ENCODE measurements at places on chromosomes 12 and 14.

GRCh38 chr14:92925446-92925845 lies 2.5 kb downstream of the CHGA start:
- DNase-seq, result no peak

DNA sequence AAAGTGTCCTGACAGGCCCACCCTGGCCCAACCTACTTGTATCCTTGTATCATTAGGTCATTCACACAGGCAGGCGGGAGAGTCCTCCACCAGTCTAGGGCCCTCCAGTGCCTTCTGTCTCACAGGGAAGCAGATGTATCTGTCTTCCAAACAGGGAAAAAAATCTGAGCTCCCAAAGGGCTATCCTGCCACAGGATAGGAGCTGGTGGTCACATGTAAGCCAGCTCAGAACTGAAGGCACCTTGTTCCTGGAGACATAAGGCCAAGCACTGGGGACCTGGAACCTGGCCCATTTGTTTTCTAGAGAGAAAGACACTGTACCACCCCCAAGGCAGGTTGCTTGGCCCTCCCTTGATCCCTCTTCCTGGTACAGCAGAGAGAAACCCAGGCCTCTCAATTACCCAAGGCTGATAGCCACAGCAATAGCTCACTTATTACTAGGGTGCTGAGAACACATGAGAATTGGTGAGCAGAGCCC lies 19.4 kb upstream of the PLEKHH1 start:
- no peak for DNase-seq

GRCh38 chr14:78598046-78598920 lies 428.1 kb downstream of the NRXN3 start:
- DNase-seq, result peak; percentile 72

DNA sequence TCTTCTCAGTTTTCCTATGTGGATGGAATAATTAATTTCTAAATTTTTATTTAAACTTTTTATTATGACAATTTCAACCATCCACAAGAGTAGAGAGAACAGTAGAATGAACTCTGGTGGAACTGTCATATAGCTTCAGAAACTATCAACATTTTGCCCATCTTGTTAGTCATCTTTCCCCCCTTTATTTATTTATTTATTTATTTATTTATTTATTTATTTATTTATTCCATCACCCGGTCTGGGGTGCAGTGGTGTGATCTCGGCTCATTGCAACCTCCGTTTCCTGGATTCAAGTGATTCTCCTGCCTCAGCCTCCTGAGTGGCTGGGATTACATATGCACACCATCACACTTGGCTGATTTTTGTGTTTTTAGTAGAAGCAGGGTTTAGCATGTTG lies 23.5 kb downstream of the ADCK1 start:
- DNase-seq, result no peak

DNA sequence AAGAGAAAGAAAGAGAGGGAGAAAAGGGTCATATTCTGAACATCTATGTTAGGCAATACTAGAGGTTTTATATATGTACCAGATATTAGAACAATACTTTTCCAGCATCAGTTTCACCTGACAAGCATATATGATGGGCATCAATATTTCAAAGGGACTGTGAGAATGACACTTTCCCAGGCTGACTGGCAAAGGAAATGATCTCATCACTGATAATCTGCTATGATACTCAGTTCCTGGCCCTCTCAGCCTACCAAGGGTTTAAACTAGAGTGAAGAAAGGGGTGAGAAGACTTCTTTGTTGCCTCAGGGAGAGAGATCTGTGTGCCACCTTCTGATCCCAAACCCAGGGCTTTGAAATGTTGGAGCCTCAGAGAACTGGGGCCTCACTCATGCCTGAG lies 183.5 kb downstream of the TTC8 start:
- no peak for DNase-seq

DNA sequence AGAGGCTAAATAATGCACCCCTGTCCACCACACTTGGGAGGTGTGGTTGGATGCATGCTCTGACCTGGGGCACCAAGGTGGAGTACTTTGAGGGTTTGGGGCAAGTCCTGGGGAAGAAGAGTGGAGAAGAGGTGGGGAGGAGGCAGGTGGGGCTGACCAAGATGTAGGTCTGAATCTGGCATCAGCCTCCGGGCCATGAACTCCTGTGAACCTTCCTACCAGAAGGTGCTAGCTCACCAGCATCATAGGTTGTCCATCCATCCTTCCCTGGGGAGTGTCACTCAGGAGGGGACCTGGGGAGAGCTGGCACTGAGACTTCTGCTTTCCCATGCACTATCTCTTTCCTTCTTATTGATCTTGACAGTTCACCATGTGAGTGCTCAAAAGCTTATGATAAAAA lies 13.6 kb upstream of the EMP1 start:
- no peak for DNase-seq

- no peak for DNase-seq
Measured at GRCh38 chr12:92295523-92295922, 149.9 kb upstream of the BTG1 start.

DNA sequence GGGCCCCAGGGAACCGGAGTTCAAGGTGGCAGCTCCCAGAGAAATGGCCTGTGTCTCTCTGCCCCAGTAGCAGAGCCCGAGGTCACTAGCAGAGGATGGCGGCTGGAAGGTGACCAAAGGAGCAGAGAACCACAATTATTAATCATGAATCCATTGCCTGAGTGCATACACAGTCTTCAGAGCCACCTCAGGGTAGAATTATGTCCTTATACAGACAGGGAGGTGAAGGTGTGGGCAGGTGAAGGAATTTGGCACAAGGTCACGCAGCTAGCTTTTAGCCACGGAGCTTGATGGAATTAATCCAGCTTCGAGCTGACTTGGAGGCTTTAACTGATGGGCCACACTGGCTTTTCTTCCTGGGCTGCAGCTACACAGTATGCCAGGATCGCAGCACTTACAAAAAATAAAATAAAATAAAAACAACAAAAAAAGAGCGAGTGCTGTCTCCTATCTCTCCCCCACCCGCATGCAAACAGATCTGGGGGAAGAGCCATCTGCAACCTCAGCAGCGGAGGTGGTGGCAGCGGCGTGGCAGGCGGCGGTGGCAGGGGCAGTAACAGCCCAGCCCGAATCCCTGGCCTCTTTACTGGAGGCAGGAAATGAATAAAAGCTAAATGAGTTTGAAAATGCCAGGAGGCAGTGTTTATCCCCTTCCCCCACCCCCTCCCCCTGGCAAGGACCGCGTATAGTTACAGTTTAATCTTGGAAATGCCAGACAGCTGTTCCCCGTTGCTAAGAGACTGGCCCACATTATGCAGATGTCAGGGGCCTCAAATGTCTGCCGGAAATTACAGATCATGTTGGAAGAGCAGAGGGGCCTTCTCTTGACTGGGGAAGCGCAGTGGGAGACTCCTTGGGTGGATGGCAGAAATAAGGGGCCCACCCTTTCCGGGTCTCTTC lies 93.5 kb downstream of the LRRC74A start:
- no peak for DNase-seq

DNA sequence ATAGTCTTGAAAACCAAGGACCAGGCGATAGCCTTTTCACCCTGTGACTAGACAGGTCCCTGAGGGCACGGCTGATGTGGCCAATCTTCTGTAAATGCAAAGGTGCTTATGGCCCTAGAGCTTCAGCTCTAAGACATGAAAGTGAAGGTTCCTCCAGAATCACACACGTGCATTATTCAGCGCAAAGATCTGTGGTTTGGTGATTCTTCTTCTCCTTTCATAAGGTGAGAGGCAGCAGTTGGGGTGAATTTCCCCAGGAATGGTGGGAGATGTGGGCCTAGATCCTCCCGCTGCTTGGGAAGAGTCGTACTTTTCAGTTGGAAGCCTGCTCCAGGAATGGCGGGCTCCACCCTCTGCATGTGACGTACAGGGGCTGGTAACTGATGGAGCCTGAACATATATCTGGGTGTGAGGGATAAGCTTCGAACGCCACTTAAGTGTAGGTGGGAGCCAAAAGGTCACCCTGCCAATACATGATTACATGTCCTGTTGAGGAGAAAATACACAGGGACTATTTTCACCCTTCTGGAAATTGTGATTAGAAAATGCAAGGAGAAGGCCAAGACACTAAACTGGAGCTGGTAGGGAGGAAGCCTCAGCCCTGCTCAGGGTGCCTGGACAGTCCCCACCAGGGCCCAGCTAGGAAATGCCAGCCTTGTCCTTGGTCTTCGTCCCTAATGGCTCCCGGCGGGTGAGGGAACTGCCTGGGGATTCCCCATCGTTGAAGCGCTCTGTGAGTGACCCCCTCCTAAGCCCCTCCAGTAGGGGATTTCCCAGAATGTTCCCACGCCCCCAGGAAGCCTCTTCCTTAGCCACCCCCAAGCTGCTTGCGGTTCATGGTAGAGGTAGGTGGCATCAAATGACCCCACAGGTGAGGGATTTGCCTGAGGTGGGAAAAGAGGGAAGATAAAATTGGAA lies 17.6 kb downstream of the BATF start:
- DNase-seq, result no peak

DNA sequence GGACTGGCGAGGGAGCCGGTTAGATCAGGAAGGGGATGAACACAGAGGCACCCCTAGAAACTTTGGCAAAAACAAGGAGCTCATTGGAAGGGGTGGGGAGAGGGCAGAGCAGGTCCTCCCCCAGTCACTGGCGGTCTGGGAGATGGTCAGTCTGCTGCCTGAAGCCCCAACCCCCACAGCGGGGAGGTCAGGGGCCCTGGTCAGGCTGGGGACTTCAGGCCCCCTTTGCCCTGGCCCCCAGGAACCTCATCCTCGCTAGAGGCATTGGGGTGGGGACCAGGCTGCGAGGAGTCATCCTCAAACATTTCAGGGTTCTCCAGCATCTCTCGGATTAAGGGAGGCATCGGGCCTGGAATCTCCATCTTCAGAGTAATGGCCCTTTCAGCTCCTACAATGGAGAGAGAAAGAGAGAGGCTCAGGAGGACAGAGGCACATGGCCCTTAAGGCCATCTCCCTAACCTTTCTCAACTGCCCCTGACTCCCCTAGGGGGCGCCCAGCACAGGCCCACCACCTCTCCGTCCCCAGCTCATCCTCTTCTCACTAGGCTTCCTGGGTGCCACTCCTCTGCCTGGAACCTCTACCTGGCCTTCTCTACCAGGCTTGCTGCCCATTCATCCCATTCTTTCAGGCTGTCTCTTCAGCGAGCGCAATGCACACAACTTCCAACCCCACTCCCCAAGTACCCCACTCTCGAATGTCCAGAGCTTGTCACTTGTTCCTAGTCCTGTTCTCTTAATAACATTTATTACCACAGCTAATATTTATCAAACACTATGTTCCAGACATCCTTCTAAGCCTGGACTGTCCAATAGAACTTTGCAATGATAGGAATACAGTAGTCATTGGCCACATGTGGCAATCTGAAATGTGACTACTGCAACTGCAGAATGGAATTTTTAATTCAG lies 4.7 kb upstream of the ITGB7 start:
- peak; percentile 41 for DNase-seq

- DNase-seq, result no peak
Measured at GRCh38 chr14:73851000-73851399, 631 bp upstream of the PTGR2 start.

GRCh38 chr12:128918481-128919260 lies 65.4 kb downstream of the GLT1D1 start:
- DNase-seq, result no peak

GRCh38 chr12:69101505-69101904 lies 137.9 kb upstream of the CPSF6 start:
- DNase-seq, result no peak
